ENCODE measurements at places on chromosomes 2 and 18. TPM values are rescaled to one million over a fixed set of nuclear protein-coding genes. Genes with fewer than 3 reads are reported as not detected.

TEKT4 gene
- total RNA-seq: not detected

INHBB gene
- total RNA-seq: not detected

KCNIP3 gene
- 1.7 TPM for total RNA-seq

PIAS2 gene
- total RNA-seq: 14.4 TPM

SLC5A7 gene
- total RNA-seq: not detected

RNF152 gene
- total RNA-seq: 24.4 TPM

OR6B2 gene
- not detected for total RNA-seq

PTPRN gene
- total RNA-seq: 3.5 TPM

SRD5A2 gene
- total RNA-seq: not detected

HOXD3 gene
- not detected for total RNA-seq

CNTNAP5 gene
- not detected for total RNA-seq

C2orf72 gene
- 0.33 TPM for total RNA-seq

SLC4A3 gene
- total RNA-seq: 1.3 TPM

IL36A gene
- total RNA-seq: not detected

CABLES1 gene
- 15.7 TPM for total RNA-seq

TMEFF2 gene
- 0.33 TPM for total RNA-seq

KIAA2012 gene
- under 0.01 TPM for total RNA-seq
